ENCODE measurements at places on chromosomes 2 and 18.

GRCh38 chr2:187207126-187207525 lies 240.9 kb downstream of the CALCRL start:
- DNase-seq: no peak

DNA sequence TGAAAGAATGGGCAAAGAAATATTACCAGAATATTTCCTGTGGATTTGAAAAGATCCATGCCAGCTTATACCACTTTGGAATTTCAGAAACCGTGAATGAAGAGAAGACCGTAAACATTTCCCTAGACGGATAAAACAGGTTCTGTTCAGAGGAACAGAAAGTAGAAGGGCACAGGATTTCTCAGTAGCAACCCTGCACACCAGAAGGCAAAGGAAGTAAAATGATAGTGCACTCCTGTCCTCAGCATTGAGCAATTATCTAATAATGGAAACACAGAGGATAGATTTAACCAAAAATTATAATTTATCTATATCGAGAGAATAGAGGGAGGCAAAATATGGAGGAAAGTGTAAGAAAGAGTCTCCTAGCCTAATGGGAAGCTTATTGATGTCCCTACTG lies 87.0 kb upstream of the ITGA6 start:
- no peak for DNase-seq

DNA sequence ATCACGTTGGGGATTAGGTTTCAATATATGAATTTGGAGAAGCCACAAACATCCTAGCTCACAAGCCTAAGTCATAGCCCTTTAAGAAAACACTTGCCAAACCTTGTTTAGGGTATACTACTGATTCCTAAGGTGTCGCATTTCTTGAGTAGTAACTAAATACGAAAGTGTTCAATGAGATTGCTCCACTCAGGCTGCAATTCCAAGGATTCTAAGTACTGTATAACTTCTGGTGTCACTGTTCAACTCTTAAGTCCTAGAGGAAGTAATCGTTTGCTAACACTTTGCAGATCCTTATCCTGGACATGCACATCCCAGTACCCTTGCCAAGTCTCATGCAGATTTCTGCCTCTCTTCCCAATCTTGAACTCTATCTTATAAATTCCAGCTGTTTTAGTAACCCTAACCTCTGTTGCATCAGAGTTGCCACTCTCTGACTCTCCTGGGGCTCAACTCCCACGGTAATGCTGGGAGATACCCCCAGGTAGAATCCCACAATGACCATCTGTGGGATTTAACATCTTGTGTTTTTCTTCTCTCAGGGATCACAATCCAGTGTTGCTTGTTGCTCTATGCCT lies 122.4 kb downstream of the HIBCH start:
- no peak for DNase-seq

- no peak for DNase-seq
These were observed 190.8 kb upstream of the HNRNPA3 start for GRCh38 chr2:177021706-177022343.

- DNase-seq: no peak
These were observed 976 bp downstream of the TNFAIP6 start for GRCh38 chr2:151358166-151358970.

DNA sequence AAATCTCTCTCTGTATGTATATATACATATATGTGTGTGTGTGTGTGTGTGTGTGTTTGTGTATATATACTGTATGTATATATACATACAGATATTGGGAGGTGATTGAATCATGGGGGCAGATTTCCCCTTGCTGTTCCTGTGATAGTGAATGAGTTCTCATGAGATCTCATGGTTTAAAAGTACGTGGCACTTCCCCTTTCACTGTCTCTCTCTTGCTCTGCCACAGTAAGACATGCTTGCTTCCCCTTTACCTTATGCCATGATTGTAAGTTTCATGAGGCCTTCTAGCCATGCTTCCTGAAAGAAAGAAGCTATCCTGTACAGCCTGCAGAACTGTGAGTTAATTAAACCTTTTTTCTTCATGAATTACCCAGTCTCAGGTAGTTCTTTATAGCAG lies 18.8 kb upstream of the CCDC195 start:
- no peak for DNase-seq

DNA sequence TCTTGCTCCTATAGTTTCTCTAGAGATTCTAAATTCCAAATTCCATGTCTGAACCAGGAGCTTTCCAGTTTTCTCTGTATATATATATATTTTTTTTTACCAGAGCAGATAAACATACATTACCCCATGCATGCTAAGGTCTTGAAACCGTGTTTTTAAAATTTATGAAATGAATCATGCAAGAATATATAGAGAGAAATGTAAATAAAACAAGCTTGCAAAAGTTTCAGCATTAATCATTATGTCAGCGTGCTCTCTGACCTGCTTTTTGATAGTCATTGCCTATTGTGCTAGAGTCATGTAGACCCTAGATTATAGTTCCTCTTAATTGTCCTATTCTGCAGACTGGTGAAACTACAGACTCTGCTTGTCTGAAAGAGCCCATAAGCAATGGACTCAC lies 22.6 kb upstream of the TRIM43 start:
- DNase-seq: no peak

DNA sequence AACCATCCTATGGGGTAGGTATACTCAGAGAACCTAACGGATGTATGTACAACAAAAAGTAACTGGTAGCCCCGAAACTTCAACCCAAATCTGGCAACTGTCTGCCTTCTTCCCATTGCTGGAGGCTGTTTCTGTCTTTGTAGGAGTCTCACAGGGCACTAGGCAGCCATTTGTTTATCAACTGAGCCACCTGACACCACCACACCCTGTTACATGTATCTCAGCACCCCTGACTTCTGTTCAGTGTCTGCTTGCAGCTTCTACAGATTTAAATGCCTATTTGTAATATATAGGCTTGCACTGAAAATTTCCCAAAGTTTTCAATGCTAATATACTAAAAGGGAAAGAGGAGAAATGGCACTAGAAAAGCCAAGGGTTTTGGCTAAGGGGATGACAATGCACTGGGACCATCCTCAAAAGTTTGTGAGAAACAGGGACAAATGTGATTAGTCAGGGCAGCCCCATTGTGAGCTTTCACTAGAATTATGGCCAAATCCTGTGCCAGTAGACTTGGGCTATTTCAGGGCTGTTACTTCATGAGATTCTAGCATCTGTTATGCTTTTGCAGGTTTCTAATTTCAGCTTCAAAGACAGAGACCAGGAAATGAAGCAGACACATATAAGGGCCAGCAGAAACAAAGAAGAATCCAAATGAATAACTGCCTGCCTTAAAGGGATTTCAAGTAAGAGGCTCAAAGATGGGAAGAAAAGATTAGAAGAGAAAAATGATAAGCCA lies 103.3 kb downstream of the MYO5B start:
- DNase-seq: no peak

- DNase-seq: no peak
These were observed 13.2 kb downstream of the POU3F3 start for GRCh38 chr2:104866883-104867812.

DNA sequence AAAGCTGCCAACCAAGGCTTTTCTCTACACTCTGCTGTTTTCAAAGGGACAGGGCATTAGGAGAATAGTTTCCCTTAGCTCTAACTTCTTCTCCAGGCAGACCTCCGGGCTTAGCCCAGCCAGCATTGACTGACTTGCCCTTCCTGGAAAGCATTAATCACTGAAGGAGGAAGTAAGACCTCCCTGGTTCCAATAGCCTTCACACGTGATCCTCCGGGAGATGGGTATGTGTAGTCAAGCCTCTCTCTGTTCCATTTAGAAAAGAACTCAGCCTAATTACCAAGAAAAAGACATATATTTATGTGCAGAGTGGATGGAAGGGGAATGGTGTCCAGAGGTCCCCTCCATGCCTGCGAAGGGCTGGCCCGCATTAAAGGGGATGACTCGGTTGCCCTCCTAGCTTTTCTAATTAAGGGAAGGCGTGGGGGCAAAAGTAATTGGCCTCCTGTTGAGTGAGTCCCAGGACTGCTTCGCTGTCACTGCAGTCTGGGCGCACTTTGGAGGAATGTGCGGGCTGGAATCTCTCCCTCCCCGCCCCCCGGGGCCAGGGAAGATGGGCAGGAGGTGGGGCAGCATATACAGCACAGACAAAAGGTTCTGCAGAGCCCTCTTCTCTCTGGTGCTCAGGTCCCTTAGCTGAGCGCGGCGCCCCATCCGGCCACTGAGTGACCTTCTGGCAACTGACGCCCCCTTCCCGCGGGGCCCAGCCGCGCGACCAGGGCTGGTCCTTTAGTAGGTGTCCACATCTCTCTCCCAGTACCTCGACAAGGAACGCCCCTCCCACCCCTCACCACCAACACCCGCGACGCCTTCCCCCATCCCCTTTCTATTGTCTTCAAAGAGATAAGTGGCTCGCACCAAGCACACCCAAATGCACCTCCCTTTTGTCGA lies 686.0 kb downstream of the NRXN1 start:
- no peak for DNase-seq

GRCh38 chr2:120419073-120419472 lies 73.1 kb downstream of the INHBB start:
- DNase-seq: no peak

DNA sequence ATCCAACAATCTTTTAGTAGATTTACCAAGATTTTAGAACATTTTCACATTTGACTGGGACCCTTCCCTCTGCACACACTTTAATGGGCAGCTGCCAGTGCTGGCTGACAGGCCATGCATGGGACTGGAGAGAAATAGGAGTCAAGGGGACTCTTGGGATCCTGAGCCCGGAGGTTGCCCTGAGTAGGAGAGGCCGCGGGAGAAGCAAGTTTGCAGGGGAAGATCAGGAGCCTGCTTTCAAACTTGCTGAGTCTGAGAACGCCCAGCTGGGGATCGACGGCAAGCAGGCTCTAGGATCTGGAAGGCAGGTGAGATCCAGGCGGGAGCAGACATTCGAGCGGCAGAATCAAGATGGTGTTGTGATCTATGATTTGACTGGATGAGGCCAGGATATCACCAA lies 186.1 kb downstream of the HDAC4 start:
- DNase-seq: no peak

DNA sequence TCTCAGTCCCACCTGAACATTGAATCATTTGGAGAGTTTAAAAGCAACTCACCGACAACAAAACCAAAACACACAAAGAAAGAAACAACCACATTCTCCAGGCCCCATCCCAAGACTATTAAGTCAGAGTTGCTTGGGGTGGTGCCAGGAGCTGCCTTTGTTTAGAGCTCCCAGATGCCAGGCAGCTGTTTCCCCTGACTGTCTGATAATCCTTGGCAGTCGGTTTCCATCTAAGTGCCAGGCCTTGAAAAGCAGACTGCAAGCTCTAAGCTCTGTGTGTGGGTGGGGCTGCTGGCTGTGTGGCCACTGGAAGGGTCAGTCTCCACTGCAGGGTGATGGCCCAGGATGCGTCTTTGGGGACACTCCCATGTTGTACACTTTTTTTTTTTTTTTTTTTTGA lies 255.3 kb upstream of the AGAP1 start:
- DNase-seq: no peak

- DNase-seq: no peak
These were observed 1.5 kb downstream of the OSBPL1A start for GRCh38 chr18:24396082-24396633.

- DNase-seq: no peak
These were observed 8.9 kb upstream of the ANKRD29 start for GRCh38 chr18:23671564-23671963.

GRCh38 chr2:9739531-9739964 lies 103.7 kb upstream of the TAF1B start:
- no peak for DNase-seq

DNA sequence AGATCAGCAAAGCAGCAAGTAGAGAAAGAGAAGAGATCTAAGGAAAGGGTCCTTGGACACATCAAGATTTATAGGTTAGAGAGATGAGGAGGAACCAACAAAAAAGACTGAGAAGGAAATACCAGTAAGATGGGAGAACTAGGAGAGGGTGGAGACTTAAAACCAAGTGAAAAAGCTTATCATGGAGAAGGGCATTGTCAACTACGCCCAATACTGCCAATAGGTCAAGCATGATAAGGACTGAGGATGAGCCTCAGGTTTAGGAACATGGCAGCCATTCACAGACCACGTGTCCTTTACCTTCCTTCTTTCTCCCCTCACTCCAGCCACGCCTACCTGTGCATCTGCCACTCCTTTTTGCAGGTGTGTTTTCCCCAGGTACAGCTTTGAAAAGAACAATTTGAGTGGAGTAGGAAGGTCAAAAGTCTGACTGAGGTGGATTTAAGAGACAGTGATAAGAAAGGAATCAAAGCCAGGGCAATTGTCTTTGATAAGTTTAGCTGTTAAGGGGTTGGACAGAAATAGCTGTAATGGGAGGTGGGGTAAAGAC lies 238.7 kb downstream of the STK39 start:
- no peak for DNase-seq
